GM18507 (cell line): ENCODE measurements at places on chromosomes 12 and 14.

DNA sequence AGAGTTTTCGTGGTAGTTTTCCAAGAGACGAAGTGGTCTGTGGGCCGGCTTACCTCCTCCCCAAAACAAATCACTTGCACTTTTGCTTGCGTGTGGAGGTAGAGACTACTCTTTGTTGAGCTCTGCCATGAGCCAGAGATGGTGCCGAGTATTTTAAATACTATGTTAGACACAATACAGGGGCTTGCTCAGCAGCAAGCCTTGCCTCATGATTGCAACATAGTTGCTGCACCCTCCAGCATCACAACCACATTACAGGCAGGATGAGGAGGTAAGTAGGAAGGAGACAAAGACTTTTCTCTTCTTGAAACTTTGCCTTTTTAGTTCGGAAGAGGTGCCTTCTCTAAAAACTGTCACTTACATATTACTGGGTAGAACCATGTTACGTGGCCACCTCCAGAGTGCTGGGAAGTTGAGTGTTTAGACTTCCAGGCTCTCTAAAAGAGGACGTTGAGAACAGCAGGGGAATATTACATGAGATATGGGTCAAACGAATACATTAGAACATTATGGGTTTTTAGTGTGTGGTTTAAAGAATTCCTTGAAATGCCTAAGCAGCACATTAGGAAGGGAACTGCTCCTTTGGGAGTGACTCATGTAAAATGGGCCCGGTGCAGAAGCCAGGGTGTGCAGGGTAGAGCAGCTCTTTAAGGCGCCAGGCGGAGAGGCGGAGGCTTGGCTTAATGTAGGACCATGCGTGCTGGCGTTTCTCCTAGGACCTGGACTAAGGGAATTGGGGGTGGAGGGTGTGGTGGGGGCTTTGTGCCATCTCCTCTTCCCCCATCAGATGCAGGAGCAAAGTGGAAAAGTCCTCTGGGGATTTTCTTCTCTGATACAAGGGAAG, 110.6 kb upstream of the PRMT8 start:
- no peak for DNase-seq

DNA sequence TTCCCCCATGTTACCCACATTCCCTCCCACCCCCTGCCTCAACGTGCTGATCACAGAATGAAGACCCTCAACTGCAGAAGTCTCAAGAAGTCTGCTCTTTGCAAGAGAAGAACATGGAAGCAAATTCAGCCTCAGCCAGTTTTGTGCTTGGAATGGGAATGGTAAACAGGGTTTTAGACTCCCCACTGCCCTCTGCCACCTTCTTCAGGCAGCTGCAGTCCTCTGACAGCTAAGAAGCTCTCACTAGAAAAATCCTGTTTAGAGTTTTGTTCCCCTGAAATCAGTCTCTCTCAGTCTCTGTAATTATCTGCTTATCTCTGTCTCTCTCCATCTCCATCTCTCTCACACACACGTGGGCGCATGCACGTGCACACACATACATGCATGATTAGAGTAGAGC, 85.4 kb downstream of the CRACR2A start:
- DNase-seq = no peak

DNA sequence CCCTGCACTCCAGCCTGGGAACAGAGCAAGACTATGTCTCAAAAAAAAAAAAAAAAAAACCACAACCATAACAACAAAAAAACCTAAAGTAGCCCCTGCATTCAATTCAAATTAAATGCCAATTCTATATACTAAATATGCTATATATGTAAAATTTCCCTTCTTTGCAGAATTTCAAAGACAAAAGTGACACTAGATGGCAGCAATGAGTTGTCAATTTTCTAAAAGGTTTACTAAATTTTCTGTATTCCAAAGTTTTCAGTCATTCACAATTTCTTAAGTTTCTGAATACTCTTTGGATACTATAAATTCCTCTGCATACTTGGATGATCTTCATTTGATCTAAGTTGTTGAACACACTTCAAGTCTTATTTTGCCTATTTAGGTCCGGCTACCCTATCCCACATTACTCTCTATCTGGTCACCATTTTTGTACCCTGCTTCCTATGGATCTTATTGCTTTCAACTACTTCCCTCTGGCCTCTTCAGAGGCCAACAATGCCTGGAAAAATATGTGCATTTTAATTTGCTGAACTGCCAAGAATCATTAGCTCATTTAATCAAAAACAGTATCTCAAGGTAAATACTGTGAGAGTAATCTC, 27.9 kb downstream of the HNRNPC start:
- DNase-seq = no peak

DNA sequence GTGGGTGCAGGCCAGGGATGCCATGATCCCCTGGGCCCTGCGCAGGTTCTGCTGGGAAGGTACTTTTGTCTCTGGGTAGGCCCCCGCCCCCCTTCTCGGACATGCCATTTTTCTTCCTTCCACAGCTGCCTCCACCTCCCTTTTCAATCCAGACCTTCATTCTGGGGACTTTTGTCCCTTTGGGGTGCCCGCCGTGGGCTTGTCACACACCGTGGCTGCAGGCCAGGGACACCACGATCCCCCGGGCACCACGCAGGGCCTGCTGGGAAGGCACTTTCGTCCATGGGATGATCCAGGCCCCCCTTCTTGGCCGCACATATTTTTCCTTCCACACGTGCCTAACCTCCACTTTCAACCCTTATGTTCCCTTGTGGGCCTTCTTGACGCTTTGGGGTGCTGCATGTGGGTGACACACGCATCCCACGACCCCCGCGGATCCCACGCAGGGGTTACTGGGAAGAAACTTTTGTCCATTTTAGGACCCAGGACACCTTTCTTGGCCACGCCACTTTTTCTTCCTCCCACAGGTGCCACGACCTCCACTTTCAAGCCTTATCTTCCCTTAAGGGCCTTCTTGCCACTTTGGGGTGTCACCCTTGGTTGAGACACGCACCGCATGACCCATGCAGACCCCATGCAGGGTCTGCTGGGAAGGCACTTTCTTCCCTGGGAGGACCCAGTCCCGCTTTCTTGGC, 272.5 kb downstream of the ALG10 start:
- no peak for DNase-seq

- no peak for DNase-seq
These were observed 130.8 kb downstream of the SLC25A47 start for GRCh38 chr14:100453930-100454329.

GRCh38 chr12:44626883-44627282, 249.2 kb downstream of the NELL2 start:
- DNase-seq = no peak

DNA sequence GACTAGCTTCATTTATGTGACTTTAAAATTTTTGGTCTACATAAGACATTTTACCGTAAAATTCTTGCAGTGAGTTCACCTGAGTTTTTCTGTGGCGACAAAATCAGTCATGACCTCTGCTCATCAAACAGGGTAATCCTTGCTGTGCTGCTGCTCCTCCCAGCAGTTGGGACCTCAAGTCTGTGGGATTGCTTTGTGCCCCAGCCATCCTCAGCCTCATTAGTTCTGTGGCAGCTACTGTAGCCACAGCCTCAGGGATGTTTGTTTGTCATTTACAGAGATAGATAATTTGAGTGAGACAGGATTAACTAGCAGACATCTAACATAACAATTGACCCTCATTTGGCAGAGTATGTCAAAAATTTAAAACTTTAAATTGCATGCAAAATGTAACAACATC, 357.0 kb downstream of the PCNX1 start:
- no peak for DNase-seq

DNA sequence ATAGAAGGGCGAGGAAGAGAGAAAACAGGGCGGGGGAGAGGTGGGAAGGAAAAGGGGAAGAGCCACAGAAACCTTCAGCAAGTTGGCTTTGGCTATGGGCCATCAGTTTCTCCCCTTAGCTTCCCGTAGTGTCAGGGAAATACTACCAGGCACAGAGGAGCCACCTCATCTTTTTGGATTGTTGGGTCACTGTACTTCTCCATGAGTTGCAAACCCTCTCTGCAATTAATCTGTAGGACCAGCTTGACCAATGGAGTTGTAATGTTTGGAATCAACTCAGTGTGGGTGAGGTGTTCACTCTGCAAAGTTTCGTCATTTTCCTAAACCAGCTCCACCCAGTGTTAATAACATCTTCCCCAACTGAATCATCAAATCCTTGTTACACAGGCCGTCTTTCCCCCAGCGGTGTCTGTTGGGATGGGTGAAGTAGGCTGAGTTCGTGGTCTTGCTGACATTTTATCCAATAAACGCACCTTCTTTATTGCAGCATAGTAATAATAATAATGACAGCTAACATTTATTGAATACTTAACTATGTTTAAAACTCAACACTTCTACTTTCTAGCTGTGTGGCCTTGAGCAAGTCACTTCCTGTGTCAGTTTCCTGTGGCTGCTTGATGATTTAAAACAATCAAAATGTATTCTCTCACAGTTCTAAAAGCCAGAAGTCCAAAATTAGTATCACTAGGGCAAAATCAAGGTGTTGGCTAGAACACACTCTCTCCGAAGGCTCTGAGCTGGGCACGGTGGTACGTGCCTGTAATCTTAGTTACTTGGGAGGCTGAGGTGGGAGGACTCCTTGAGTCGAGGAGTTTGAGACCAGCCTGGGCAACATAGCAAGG, 8.1 kb upstream of the GLTP start:
- DNase-seq = no peak

GRCh38 chr12:88122666-88123065, 19.2 kb downstream of the CEP290 start:
- DNase-seq = no peak

- no peak for DNase-seq
These were observed 18.5 kb downstream of the NCOR2 start for GRCh38 chr12:124548854-124549378.

- no peak for DNase-seq
These were observed 340.6 kb downstream of the TMEM132D start for GRCh38 chr12:129563266-129563665.

GRCh38 chr12:98752726-98753125, 107.6 kb downstream of the APAF1 start:
- DNase-seq = no peak

DNA sequence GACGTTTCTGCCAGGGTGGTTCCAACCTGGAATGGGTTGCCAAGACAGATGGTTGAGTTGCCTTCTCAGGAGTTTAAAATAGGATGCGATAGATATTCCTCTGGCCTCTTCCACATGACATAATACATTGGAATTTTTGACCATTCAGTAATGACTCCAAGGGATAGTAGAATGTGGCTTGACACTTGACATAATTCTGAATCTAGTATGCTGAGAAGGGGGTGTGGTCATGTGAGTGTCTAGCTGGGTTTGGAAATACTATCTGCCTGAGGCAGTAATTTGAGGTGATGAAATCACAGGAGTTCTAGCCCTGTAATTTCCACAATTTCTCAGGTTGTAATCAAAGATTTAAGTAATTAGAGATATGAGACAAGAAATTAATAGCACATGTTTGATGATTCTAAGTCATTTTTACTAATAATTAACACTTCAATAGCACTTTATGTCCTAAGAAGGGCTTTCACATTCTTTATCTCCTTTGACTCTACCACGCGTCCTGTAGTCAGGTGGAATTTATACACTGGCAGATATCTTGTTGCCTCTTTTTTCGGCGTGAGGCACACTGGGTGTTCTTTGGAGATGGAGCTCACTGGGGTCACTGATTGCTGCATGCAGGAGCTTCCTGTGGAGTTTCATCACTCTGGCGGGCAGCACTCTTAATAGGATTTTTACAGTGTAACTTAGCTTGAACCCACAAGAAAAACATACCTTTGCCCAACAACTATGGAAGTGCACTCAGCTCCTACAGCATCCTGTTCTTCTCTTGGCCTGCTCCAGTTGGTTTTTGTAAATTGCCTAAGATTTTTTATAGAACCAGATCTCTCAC, 3.2 kb upstream of the AMIGO2 start:
- DNase-seq = no peak
